ENCODE measurements at places on chromosomes 11 and 22.

- peak; percentile 3 for DNase-seq
Measured at GRCh38 chr11:67027483-67027930, 4.6 kb downstream of the SYT12 start.

DNA sequence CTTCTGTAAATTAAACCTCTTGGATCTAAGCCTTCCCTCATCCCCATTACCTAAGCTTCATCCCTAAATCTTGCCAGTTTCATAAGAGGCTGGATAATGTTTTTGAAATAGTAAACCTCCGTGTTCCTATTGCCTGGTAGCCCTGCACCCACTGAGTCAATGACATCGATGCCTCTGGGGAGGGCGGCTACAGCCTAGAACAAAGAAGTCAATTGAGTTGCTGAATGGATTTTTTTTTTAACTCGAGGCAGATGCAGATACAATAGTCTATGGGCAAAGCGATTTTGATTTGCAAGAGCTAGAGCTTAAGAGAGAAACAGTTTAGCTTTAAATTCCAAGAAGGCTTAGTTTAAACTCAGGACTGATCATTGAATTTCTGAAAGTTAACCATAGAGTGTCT lies 121.3 kb downstream of the NECTIN1 start:
- no peak for DNase-seq

DNA sequence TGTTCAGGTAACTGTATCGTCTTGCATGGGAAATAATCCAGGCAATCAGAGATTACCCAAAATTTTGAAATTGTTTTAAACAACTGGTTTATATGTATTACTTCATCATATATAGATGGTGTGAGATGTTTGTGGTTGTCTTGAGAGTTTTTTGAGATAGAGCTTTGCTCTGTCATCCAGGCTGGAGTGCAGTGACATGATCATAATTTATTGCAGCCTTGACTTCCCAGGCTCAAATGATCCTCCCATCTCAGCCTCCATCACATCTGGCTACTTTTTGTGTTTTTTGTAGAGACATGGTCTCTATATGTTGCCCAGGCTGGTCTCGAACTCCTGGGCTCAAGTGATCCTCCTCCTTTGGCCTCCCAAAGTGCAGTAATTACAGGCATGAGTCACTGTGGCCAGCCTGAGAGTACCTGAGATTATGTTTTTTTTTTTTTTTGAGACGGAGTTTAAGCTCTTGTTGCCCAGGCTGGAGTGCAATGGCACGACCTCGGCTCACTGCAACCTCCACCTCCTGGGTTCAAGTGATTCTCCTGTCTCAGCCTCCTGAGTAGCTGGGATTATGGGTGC lies 11.5 kb downstream of the CTNND1 start:
- DNase-seq, result no peak

DNA sequence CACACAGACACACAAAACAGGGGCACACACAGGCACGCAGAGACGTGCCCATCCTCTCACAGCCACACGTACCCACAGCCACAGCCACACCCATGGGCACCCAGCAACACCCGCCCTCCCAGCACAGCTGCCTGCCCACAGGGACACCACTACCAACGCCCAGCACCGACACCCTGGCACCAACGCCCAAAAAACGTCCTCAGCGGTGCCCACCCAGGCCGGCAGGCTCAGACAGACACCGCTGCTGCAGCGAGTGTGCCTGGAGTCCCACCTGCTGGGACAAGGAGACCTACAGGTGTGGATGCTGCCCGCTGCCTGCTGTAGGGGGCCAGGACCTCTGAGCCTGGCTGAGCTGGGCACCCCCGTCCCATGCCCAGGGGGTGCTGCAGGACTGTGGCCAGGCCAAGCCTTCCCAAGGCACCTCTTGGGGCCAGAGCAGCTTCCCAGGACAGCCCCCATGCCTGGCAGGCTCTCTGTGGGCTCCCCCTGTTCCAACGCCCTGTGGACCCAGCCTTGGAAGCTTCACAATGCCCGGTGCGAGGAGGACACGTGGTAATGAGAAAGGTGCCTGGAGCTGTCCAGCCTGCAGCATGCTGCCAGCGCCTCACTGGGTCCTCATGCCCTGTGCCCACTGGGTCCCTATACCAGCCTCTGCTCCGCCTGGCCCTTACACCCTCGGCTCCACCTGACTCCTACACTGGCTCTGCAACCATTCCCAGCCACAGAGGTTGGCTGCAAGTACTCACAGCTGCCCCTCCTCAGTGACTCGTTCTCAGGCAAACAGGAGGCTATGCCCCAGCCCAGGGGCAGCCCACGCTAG lies 45.8 kb upstream of the TH start:
- DNase-seq, result no peak

- peak; percentile 42 for DNase-seq
Measured at GRCh38 chr22:23385678-23386631, 194.1 kb downstream of the IGLL1 start.

DNA sequence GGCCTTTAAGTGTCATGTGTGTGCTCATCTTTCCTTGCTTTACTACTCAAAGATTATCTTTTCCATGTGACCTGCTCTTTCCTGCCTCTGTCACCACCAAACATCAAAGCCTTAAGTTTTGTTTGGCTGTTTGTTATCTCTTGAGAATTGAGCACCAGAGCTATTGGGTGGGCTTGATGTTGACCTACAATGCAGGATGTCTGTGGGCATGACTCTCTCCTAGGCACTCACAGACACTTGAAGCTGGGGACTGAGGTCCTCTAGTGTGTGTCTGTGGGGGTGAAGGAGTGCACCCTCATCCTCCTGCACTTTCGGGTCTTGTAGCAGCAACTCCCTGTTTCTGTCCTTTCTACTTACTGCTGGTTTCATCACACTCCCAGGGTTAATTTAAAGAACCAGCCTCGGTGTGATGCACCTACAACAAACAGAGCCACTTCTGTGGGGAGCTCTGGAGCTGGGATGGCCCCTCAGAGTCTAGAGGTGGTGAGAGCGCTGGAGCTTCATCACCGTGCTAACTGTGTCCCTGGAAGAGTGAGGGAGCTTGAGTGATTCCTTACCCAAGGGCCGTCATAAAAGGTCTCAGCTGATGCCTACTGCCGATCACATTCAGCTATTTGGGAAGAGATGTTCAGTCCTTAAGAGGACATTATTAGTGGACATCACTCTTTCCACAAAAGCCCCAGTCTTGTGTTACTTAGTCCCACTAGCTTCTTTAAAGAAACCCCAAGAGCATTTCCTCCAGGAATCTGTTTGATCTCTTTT lies 56.3 kb downstream of the LRRC74B start:
- DNase-seq, result no peak

GRCh38 chr11:44334356-44335004 lies 24.5 kb upstream of the ALX4 start:
- no peak for DNase-seq

GRCh38 chr11:83097429-83098075 lies 25.9 kb upstream of the RAB30 start:
- no peak for DNase-seq

DNA sequence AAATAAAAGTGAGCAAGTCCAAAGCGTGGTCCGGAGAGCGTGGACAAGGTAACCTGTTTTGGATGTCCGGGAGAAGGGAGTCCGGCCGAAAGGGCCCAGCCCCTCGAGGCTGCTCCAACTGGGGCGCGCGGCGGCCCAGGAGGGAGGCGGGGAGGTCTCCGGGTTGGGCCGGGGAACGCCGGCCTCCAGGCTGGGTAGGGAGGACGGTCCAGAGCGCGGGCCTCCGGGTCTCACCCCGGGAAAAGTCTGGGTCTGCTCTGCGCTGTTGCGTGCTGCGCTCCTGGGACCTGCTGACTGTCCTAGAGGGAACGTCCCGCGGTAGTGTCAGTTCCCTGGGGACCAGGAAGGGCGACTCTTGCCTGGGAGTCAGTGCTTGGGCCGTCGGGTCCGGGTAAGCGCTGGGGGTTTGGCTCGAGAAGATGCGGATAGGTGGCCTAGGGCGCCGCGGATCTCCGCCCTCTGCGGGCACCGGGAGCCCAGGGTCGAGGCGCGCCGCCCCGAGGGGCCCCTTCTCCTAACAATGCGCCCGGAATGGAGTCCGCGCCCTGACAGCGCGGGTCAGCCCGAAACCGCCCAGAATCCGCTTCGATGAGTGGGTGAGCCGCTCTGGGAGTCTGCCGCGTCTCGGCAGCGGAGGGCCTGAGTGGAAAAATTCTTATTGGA lies 988 bp upstream of the FLI1 start:
- DNase-seq, result peak; percentile 29

- peak; percentile 12 for DNase-seq
Measured at GRCh38 chr22:49934891-49935557, 16.6 kb downstream of the CRELD2 start.

GRCh38 chr11:92627615-92628256 lies 341.7 kb upstream of the MTNR1B start:
- DNase-seq, result no peak

- DNase-seq, result peak; percentile 44
Measured at GRCh38 chr11:118820412-118821357, 29.7 kb upstream of the DDX6 start.

DNA sequence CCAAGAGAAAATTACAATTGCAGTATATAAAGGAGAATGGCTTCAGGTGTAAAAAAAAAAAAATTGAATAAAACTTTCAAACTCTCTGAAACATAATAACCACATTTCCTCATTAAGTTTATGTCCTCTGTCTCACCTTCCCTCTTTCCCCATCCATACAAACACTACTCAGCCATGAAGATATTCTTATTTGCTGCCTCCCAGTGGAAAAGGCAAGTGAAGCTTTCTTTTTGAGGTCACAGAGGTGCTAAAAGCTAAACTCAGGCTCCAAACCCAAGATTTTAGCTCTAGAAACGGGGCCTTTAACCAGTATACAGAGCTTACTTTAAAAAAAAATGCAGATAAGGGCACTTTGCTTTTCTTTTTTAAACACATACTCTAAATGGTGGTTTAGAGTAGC lies 1568.5 kb downstream of the FAM181B start:
- DNase-seq, result no peak

GRCh38 chr11:72409458-72409857 lies 24.9 kb downstream of the CLPB start:
- DNase-seq, result no peak

DNA sequence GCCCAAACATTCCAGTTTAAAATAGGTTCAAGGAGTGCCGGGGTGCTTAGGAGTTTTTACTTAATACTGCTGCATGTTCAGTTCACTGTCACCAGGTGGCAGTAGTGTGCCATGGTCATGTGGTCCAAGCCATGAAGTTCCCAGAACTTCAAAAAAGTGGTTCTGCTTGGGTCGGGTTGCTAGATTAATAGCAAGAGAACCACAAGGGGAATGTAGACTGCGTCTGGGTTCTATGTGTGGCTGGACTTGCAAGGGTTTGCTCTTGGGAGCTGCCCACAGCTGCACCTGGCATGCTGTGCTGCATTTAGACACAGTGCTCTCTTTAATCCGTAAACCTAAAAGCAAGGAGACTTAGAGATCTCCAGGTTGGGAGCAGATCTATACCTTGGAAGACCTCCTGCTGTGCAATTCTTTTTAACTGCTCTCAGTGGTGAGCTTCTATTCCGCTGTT lies 6.5 kb upstream of the SPON1 start:
- DNase-seq, result peak; percentile 11

GRCh38 chr11:64851831-64852351 lies 7.4 kb upstream of the CDC42BPG start:
- DNase-seq, result no peak

All from MV-4-11 (cell line).